ENCODE measurements at places on chromosomes 7 and 10.

DNA sequence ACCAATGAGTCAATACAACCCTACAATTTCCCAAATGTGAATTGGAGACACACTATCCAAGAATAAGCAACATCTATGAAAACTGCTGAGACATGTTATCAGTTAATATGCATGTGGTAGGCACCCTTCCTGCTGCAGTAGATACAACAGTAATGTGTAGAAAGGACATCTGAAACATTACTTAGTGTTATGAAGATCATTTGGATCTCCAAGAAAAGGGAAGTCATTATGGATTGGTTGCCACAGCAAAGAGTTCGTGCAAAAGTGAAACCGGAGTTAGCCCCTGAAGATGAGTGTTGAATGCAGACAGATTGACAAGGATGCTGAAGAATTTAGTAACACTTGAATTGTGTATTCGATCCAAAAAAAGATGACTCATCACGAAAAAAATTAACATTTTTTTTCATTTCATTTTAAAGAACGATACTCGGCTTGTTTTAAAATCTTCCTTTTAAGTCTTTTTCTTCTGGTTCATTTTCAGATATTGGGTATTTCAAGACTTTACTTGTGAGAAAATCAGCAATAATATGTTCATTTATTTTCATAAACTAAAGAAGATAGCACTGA is 322.4 kb upstream of the KLF6 start:
- no peak for DNase-seq

DNA sequence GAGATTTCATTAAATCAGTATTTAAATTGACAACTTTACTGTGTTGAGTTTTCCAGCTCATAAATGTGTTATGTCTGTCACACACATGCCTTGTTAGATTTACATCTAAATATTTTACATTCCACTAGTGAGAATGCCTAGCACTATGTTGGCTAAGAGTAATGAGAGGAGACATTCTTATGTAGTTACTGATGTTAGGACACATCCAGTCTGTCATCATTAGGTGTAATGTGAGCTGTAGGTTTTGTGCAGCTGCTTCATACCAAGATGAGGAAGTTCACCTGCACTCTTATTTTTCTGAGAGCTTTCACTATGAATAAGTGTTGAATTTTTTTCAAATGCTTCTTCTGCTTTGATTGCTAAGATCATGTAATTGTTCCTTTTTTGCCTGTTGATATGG is 218.0 kb upstream of the IGFBP3 start:
- no peak for DNase-seq

GRCh38 chr7:22444181-22444971 is 55.6 kb downstream of the STEAP1B start:
- DNase-seq = no peak

DNA sequence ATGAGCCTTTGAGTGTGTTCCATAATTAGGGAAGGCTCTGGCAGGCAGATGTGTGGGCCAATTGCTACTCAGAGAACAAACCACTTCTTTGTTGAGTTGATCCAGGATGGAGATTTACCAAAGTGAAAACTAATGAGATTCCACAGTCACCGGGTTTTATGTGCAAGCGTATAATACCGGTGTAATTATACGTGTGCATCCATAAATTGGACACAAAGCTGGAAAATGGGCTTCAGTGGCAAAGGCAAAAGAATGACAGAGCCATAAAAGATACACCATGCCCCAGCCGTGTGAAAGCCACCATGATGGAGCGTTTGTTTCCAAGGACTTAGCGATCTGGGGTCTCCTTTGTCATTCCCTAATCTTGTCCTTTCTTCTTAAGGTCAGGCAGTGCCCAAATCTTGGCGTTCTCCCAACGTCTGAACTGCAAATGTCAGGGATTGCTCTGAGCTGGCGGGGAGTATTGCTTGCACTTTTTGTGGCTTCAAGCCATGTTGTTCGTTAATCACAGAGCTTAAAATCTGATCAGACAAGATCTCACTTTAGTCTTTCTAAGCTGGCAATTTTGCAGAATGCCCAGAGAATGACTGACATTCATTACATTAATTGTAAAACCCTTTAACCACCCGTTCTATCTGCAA is 70.1 kb downstream of the NPTX2 start:
- DNase-seq = peak; percentile 21

- DNase-seq = no peak
Measured at GRCh38 chr7:93973134-93973533, 31.0 kb downstream of the BET1 start.

GRCh38 chr10:4159173-4159572 is 374.2 kb upstream of the KLF6 start:
- no peak for DNase-seq

- no peak for DNase-seq
Measured at GRCh38 chr7:151839451-151839921, 37.4 kb downstream of the PRKAG2 start.

DNA sequence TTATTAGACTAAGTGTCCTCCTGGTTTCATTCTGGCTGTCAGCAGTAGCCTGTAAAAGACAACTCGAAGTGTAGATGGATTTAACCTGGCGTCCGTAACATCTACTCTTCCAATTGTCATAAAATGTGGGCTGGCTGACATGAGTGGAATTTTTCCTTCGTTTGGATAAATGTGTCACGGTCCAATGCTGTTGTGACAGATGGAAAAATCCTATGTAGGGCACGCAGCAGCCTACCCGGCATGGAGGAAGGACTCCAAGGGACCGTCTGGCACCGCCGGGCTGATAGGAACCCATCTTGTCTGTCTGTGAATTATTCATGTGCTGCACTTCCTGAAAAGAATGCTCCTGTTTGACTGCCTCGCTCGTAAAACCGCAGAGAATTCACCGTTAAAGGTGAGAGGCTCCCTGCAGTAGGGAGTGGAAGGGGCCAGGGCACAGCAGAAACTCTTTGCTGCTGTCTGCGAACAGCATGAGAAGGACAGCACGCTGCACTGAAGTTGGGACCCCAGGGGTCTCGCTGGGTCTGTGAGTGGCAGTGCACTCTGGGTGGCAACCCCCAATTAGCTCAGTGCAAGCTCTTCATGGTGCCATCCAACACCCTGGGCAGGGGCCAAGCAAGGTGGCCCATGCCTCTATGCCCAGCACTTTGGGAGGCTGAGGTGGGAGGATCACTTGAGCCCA is 1.6 kb upstream of the ORAI2 start:
- DNase-seq = peak; percentile 38

DNA sequence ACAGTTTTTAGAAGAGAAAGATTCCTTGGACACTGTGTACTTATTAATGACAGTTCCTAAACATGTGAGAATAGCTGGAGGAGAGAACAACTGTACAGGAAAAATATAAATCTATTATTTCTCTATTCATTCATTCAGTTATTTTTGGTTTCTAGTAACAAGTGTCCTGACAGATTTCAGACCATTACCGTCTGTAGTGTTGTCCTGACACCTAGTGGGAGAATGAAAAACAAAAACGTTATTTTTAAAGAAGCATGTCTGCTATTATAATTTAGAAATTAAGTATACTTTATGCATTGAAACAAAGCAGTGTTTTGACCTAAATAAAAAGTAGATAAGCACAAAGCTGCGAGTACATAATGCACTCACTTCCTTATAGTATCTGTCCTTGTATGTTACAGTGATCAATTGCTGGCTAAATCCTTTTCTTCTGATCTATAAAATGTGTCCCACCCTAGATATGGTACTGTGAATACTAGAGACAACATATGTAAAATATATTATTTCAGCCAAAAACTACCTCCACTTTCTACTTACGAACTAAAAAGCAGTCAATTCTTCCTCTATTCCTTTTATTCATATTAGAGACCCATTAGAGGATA is 575.6 kb downstream of the ARL4A start:
- no peak for DNase-seq

GRCh38 chr7:73429622-73430505 is 3.7 kb upstream of the FZD9 start:
- no peak for DNase-seq

- DNase-seq = no peak
Measured at GRCh38 chr7:158917818-158918217, 61.5 kb downstream of the DYNC2I1 start.

DNA sequence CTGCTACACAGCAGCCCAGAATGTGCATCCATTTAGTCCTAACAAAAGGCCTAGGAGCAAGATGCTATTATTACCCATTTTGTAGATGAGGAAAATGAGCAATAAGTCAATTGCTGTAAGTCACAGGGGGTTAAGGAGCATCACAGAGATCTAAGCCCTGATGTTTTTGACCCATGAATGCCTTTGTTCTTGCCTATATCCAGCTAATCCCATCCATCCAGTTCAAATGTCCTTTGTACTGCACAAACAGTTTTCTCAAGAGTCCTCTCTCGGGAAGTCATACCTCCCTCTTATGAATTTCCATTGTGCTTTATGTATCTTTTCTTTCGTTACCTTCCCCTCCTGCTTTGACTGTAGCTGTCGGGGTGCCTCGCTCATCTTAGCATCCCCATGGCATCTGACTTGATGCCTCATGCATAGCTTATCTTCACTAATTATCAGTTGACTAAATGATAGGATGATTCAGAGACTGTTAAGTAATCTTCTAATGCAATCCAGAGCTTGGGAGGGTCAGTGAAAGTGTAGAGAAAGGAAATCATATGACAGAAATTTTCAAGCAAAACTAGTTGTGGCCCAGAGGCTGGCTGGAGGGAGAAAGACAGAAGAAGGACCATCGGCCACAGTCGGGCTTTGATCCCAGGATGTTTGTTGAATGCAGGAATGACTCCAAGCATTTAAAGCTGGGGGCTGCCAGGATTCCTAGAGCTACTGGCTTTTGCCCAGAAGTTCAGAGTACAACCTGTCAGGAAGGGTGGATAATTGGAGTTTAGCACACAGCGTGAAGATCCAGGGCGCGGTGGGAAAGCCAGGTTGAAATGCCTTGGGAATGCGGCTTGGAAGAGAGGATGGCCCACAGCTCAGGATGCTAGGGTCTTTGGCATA is 23.5 kb downstream of the BLVRA start:
- DNase-seq = no peak

DNA sequence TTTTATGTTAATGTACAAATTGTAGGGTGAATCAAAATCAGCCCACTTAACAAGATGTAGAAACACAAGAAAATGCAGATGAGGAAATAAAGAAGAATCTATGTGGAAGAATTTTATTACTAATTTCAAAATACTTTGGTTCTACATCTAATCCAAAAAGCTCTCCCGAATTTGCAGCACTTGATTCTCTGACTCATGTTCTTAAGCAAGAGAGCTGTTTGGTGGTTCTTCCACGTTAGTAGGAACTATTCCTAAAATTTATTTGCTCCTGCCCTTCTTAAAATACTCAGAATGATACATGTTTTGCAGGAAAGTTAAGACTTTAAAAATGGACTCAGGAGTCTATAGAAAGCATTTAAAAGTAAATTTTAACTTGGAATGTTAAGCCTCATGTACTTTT is 91.8 kb downstream of the ZMYND11 start:
- DNase-seq = no peak

GRCh38 chr10:116085323-116085722 is 187.7 kb downstream of the GFRA1 start:
- no peak for DNase-seq
